ENCODE measurements at places on chromosomes 5 and 9. TPM values are rescaled to one million over a fixed set of nuclear protein-coding genes. Genes with fewer than 3 reads are reported as not detected.
A peak's percentile ranks its signal among the peaks of the same experiment; 100 is the strongest.

- peak; percentile 26 for DNase-seq
Measured at GRCh38 chr9:92294297-92294676, 790 bp upstream of the IARS1 start.

Gene ANKRD31
- total RNA-seq, result under 0.01 TPM

Gene MEF2C
- total RNA-seq, result 16.0 TPM

- DNase-seq, result peak; percentile 36
Measured at GRCh38 chr5:137734962-137735554, 831 bp downstream of the KLHL3 start.

Gene PTCD2
- 7.7 TPM for total RNA-seq

Measured in fibroblast of villous mesenchyme (primary cell).